T-helper 17 cell (primary cell): ENCODE measurements at places on chromosomes 12 and 14. TPM values are rescaled to one million over a fixed set of nuclear protein-coding genes. Genes with fewer than 3 reads are reported as not detected.

NID2 gene
- 2.2 TPM for total RNA-seq

FOXG1 gene
- total RNA-seq, result not detected

RILPL1 gene
- 3.4 TPM for total RNA-seq

HOXC4 gene
- total RNA-seq, result not detected

GRCh38 chr12:99154216-99154982 lies 493.2 kb upstream of the GARIN6 start:
- no peak overlapping the region for H3K4me3 ChIP-seq
- no peaks in the 10 kb centered on the region for H3K27me3 ChIP-seq
- no peaks in the 10 kb centered on the region for H3K36me3 ChIP-seq

GRCh38 chr12:131387281-131388163 lies 323.4 kb upstream of the SFSWAP start:
- no peak overlapping the region for H3K27ac ChIP-seq
- DNase-seq, result no peak
- H3K36me3 ChIP-seq, result peaks cover 5% of the 10 kb centered on the region
- H3K4me3 ChIP-seq, result no peak overlapping the region
- peaks cover 25% of the 10 kb centered on the region for H3K27me3 ChIP-seq

- H3K36me3 ChIP-seq, result no peaks in the 10 kb centered on the region
- H3K4me3 ChIP-seq, result no peak overlapping the region
- DNase-seq, result no peak
- H3K27ac ChIP-seq, result no peak overlapping the region
Observed at GRCh38 chr12:71169286-71169685, 11.5 kb upstream of the TSPAN8 start.

- H3K27ac ChIP-seq, result peak overlapping the region; percentile 21
- peaks cover 14% of the 10 kb centered on the region for H3K4me1 ChIP-seq
- H3K4me3 ChIP-seq, result peak overlapping the region; percentile 82
- DNase-seq, result no peak
- H3K36me3 ChIP-seq, result no peaks in the 10 kb centered on the region
Observed at GRCh38 chr12:117098024-117098360, 1.2 kb downstream of the TESC start.
